ENCODE measurements at places on chromosomes 3 and 15.

DNA sequence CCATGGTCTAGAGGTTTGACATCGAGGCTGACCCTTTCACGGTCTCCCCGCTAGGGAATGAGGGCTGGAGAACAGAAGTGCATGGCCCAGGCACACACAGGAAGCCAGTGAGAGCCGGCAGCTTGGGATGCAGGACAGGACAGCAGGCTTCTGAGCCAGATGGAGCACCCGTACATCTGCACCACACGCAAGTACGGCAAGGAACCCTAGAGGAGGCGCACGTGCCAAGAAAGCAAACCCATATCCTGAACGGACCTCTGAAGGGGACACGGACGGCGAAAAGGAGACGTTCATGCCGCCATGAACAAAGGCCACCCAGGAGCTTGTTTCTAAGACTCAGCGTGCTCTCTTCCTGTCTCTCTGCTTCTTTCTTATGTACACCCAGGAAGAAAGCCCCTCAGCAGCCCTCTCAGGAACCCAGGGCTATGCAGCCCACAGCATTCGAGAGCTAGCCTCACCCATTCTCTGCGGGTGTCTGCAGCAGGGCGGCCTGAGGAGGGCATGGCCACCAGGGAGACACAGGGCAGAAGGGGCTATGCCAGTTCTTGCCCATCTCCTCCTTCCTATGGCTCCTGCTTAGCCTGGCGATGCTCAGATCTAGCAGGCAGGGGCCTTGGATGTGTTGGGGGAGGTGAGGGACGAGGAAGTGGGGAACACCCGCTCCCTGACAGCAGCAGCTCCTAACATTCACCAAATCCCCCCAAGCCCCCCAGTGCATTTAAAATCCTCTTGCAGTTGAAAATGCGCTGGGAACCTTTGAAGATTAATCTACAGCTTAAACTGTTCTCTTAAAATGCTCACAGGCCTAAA, 81.3 kb downstream of the PCSK6 start:
- no peak for DNase-seq

DNA sequence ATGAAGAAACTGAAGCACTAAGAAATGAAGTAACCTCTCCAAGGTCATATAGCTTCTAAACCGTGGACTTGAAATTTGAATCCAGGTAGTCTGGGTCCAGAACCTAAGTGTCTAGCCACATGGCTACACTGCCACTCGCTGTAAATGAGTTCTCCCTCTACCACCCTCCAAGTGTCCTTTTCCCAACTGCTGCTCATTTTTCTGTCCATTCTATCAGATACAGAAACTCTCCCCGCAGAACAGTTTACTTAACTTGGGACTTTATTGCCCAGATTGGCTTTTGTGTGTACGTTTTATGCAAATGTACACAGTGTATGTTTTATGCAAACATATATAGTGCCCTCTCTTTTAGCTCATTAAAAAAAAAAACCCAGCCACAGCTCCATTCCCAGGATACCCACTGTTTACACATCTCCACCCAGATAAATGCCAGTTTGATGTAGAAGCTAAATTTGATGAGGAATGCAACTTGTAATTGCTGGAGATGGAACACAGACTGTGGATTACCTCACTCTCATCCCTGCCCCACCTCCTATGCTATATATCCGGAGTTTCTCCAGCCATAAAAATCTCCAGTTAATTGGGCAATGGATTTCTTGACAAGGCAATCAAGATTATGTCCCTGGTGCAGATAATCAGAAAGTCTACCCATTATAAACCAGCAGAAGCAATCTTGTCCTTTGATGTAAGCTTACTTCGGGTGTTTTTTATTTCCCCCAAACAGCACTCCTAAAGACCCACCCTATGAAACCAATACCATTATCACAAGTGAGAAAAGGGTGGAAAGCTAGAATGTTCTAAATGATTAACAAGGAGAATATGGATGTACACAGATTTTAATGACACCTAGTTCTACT, 42.0 kb downstream of the THBS1 start:
- no peak for DNase-seq

- DNase-seq = no peak
These were observed 167.4 kb upstream of the CTDSPL start for GRCh38 chr3:37694284-37694675.

GRCh38 chr3:126156468-126156867, 23.9 kb downstream of the ALDH1L1 start:
- DNase-seq = no peak

- no peak for DNase-seq
These were observed 123.1 kb upstream of the STRIT1 start for GRCh38 chr3:155416500-155417118.

DNA sequence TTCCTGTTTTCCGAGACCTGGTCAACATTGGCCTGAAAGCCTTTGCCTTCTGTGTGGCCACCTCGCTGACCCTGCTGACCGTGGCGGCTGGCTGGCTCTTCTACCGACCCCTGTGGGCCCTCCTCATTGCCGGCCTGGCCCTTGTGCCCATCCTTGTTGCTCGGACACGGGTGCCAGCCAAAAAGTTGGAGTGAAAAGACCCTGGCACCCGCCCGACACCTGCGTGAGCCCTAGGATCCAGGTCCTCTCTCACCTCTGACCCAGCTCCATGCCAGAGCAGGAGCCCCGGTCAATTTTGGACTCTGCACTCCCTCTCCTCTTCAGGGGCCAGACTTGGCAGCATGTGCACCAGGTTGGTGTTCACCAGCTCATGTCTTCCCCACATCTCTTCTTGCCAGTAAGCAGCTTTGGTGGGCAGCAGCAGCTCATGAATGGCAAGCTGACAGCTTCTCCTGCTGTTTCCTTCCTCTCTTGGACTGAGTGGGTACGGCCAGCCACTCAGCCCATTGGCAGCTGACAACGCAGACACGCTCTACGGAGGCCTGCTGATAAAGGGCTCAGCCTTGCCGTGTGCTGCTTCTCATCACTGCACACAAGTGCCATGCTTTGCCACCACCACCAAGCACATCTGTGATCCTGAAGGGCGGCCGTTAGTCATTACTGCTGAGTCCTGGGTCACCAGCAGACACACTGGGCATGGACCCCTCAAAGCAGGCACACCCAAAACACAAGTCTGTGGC, 16.9 kb downstream of the TMEM43 start:
- no peak for DNase-seq

- DNase-seq = peak; percentile 28
These were observed 11.5 kb upstream of the PARP14 start for GRCh38 chr3:122668930-122669730.

GRCh38 chr15:77992356-77993222, 84.9 kb downstream of the TBC1D2B start:
- no peak for DNase-seq

DNA sequence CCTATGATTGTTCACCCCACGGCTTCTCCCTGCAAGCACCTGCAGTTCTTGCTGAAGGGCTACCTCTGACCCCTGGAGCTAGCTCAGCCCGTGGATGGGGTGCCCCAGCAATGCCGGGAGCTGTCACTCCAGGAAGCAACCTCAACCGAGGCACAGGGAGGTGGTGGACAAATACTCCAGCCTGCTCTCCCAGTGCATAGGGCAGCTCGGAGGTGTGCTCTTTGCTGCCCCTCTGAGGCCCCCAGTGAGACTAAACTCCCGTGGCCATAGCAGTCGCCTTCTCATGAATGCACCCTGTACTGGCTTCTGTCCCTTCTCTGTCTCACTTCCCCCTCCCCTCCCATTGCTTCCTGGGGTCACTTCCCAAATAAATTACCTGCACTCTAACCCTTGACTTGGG, 48.5 kb downstream of the LINGO1 start:
- no peak for DNase-seq

GRCh38 chr3:5022966-5023776, 43.9 kb downstream of the BHLHE40 start:
- DNase-seq = no peak

GRCh38 chr3:49653621-49654020, 20.5 kb upstream of the APEH start:
- DNase-seq = no peak

DNA sequence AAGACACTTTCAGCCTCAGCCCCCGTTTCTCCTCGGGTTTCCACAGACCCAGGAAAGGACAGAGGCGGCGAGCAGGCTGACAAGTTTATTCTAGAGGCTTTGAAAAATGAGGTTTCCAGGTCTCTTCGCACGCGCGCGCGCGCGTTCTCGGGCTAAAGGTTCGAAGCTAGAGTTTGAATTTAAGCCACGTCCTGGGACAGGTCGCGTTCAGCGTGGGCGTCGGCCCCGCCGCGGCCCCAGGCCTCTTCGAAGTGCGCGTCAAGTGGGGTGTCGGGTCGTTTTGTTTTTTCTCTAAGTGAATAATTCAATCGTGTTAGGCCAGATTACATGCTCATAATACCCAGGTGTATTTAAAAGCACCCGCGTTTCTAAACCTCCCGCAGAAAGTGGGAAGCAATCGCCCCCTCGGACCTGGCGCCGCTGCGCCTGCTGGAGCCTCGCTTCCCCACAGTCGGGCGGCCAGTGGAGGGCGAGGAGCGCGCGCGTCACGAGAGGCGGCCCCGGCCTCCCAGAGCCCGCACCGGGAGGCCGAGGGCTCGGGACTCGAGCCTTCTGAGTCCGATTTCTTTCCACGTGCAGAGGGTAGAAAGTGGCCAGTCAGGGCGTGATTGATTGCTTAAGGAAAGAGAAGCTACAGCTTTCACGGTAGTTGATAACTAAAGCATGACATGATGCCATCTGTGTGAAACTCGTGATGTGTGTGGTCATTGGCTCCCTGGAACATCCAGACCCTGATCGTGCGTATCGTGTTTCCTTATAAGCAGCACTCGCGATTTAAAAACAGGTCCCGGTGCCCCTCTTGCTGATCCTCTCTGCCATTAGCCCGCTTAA, 15.8 kb upstream of the SOX2 start:
- no peak for DNase-seq
